Left kidney (tissue), 8 donors: ENCODE measurements at places on chromosomes 4 and X. TPM values are rescaled to one million over a fixed set of nuclear protein-coding genes. Genes with fewer than 3 reads are reported as not detected.

GRCh38 chr4:139666735-139667281 lies 1.2 kb downstream of the MGST2 start:
- DNase-seq, result peak; percentile 58

GRCh38 chr4:52588771-52589591 lies 70.1 kb downstream of the USP46 start:
- no peak for DNase-seq

GRCh38 chrX:130874751-130875150 lies 28.3 kb downstream of the ENOX2 start:
- no peak for DNase-seq

DNA sequence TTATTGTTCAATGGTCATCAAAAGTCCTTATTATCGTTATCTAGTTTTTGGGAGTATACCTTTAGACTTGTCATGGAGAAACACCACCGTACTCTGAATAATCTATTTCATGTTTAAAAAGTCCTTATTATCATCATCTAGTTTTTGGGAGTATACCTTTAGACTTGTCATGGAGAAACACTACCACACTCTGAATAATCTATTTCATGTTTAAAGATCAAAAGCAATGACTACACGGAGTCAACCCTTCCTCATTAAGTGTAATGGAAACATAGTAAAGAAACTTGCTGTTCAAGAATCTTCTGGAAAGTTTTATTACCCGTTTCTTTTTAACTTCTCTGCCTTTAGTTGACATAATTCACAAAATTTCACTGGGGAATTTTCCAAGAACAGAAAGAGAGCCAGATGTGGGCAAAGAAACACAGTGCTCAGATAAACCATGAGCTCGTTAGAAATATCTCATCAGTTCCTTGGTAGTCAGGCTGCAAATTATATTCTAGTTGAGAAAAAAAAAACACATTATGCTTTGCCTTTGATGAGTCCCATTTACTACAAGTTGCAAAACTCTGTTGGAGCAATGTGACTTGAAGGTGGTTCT lies 158.8 kb downstream of the AFAP1 start:
- DNase-seq, result no peak

DNA sequence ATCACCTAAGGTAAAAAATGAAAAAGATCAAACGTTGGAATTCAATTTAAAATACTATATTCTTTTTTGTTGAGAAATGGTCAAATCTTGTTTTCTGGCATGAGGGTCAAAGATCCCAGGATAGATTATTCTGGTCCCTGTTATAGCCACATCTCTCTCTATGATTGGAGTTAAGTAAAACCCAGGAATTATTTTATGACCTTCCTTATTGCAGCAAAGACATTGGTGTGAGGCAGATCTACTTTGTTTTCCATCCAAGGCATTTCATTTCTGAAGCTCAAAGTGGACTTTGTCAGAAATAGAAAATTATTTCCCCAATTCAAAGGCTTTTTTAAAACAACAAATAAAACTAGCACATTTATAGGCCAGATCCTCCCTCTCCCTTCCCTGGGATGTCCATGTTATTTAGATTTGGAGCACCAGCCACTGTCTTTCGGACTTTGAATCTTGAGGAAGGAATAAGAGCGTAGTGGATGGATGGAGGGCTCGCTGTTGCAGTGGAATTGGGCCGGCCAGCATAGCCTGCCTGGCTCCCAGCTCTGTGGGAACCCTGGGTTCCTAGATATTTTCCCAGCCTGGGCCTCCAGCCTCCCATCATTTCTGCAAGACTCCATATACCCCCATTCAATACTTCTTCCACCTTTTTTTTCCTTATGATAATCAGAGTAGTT lies 45.6 kb upstream of the HAND2 start:
- DNase-seq, result no peak

- DNase-seq, result no peak
Measured at GRCh38 chrX:82677286-82677685, 830.8 kb upstream of the POU3F4 start.

GRCh38 chr4:110042545-110043517 lies 130.1 kb downstream of the EGF start:
- no peak for DNase-seq

GRCh38 chr4:19508442-19508841 lies 743.3 kb upstream of the SLIT2 start:
- no peak for DNase-seq

- DNase-seq, result no peak
Measured at GRCh38 chr4:80255329-80256095, 11.0 kb upstream of the FGF5 start.

- DNase-seq, result no peak
Measured at GRCh38 chr4:174404677-174405076, 117.6 kb downstream of the HPGD start.

DNA sequence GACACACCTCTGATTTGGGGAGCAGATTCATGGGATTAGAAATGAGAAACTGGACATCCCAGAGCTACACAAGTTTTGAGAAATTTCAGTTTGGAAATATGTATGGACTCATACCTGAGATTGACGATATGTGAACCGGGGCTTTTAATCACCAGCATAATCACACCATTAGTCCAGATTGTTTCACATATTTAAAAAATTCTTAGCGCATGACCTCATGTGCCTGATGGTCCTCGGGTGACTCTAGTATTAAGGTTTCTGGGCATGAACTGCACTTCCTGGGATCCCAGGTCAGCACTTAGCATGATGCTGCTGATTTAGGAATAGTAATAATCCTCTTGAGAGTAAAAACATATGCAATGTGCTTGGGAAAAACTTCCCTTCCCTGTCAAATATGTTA lies 91.9 kb upstream of the BCOR start:
- DNase-seq, result no peak

GRCh38 chr4:112897543-112897942 lies 151.9 kb upstream of the ANK2 start:
- no peak for DNase-seq

GRCh38 chr4:152342293-152342692 lies 193.6 kb downstream of the FBXW7 start:
- DNase-seq, result no peak

DNA sequence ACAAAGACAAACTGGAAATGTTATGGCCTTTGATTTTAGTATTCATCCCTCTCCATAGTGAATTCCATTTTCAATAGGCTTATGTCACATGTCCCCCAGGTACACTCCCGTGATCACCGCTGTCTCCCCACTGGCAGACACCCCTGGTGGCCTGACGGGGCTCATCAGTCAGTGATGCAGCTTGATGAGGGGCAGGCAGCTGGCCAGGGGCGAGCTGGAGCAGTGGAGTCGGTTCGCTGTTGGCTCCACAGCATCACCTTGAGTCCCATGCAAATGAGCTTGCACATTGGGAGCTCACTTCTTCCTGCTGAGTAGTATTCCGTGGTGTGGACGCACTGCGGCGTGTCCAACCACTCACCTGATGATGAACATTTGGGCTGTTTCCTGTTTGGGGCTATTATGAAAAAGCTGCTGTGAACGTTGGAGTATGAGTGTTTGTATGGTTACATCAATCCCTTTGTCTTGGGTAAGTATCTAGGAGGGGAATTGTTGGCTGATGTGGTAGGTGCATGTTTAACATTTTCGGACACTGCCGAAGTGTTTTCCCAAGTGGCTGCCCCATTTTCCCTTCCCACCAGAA lies 5.2 kb downstream of the TREX2 start:
- no peak for DNase-seq

GRCh38 chr4:140084385-140084784 lies 69.6 kb downstream of the MAML3 start:
- no peak for DNase-seq

- no peak for DNase-seq
Measured at GRCh38 chr4:48898733-48899431, 7.7 kb downstream of the OCIAD2 start.

DNA sequence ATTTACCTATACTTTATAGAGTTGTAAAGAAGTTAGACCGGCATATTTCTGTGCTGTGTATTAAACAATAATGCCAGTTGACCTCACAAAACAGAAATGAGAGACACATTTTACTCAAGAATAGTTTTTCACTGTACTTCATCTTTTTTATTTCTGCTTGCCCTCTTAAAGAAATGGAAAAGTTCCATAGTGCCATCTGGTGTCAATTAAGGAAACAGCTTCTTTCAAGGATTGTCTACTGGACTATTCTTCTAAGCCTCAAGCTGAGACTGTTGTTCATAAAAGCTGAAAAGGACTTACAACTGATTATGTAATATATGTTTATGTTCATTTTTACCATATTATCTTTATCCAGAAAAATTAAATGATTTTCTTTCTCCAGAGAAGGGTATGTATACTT lies 1523.7 kb downstream of the ARAP2 start:
- DNase-seq, result peak; percentile 46

DNA sequence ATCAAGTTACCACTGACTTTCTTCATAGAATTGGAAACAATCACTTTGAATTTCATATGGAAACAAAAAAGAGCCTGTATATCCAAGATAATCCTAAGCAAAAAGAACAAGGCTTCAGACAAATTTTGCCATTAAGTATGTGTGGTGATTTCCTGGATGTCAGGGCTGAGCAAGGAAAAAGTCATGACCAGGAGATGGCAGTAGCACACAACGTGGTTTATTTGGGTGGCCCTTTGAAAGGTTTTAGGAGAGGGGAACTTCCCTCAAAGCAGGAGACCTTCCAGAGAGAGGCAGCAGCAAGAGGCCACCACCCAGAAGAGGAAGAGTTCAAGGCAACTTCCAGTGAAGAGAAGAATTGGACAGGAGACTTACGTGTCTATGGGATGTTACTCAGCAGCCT lies 18.1 kb upstream of the ZXDB start:
- no peak for DNase-seq

- no peak for DNase-seq
Measured at GRCh38 chr4:55348466-55348865, 2.4 kb downstream of the SRD5A3 start.

DNA sequence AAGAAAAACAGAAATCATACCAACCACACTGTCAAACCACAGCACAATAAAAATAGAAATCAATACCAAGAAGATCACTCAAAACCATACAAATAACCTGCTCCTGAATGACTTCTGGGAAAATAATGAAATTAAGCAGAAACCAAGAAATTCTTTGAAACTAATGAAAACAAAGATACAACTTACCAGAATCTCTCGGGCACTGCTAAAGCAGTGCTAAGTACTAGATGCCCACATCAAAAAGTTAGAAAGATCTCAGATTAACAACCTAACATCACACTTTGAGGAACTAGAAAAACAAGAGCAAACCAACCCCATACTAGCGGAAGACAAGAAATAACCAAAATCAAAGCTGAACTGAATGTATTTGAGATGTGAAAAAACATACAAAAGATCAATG lies 33.2 kb downstream of the AWAT2 start:
- no peak for DNase-seq

DNA sequence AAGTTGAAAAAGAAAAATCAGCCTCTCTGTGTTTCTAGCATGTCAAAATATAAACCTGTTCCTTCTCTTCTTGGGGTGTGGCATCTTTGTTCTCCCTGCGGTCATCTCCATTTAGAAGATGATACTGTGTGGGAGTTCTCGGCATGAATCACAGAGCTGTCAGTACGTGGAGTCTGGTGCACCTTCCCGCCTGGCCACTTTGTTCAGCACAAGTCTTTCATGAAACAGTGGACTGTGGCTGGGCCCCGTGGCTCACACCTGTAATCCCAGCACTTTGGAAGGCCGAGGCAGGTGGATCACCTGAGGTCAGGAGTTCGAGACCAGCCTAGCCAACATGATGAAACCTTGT lies 166.5 kb downstream of the MAML3 start:
- DNase-seq, result no peak

DNA sequence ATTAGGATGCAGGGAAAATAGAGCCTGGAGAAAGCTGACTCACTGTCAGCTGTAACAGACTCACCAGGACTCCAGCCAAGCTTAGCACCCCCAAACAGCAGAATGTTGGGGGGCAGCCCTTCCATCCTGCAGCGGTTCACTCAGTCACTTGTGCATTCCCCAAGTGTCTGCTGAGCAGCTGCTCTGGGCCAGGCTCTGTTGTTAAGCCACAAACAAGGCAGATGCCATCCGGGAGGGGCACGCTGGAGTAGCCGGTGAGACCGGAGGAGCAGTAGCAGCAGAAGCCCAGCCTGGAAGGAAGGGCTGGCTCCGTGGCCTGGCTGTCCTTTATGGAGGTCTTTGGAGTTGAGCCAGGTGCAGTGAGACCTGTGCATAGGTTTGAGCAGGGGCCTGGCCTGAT lies 22.0 kb downstream of the CCNQ start:
- no peak for DNase-seq

DNA sequence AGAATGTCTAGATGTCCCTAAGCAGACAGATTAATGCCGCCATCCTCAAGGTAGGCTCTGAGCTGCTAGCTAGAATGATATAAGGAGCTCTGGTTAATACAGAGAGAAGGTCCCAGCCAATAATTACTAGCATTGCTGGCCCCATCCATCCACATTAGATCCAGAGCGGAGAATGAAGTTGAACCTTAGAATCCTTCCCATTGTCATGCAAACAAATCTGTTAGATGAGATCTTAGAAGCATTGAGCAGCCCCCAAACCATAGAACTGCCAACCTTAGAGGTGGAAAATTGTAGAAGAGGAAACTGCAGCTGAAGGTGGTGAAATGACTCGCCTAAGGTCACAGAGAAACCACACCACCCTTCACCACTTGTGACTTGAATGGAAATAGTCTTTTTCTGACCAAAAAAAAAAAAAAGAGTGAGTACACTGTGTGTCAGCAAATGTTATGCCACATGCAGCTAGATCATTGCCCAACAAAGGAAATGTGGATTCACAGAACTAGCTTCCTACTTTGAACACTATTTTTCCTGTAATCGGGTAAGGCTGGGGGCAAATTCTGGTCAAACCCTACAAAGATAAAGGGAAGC lies 162.1 kb downstream of the SMIM20 start:
- DNase-seq, result no peak

- no peak for DNase-seq
Measured at GRCh38 chr4:78624048-78624447, 72.5 kb downstream of the ANXA3 start.

DNA sequence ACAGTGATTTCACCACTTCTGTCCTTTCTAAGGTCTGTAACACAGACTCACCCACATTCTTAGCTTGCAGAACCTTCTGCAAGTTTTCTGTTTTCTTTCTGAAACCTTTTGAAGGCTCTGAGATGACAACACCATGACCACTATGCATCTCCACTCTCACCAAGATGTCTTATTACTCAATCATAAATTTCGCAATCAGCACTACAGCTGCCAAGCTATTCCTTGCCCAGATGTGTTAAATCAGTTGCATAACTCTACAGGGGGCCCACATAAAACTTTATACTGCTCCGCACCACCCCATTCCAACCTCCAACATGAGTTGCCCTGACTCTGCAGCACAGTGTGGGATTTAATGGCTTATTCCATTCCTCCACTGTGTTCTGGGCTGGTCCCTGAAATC lies 229.9 kb downstream of the COL25A1 start:
- no peak for DNase-seq

DNA sequence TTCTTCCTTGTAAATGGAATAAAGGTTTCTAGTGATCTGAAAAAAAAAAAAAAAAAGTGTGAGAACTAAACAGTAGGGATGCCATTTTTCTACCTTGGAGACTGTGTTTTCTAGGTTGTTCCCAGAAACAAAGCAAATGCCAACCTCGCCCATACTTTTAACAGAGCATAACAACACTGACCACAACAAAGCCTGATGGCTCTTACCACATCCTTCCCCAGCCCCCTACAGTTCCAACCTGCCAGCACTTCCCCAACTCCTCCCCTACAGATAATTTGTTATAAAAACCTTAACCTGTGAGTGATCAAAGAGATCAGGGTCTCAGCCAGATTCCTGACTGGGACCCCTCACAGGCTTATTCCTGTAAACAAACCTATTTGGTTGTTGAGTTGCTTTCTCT lies 940.0 kb downstream of the SH3BGRL start:
- DNase-seq, result no peak

The PLAC8 gene
- 2.9 TPM for polyA plus RNA-seq

The DCTD gene
- polyA plus RNA-seq, result 119 TPM

The UGT2A2 gene
- polyA plus RNA-seq, result not detected

The TMEM271 gene
- polyA plus RNA-seq, result not detected

The CORIN gene
- polyA plus RNA-seq, result 6.2 TPM

The DMRTC1B gene
- 4.9 TPM for polyA plus RNA-seq

The MAGEC2 gene
- not detected for polyA plus RNA-seq
